HEK293T (cell line): ENCODE measurements at places on chromosomes 3 and 15.

- no peak for DNase-seq
Observed at GRCh38 chr3:39150148-39150802, 3.1 kb downstream of the CSRNP1 start.

DNA sequence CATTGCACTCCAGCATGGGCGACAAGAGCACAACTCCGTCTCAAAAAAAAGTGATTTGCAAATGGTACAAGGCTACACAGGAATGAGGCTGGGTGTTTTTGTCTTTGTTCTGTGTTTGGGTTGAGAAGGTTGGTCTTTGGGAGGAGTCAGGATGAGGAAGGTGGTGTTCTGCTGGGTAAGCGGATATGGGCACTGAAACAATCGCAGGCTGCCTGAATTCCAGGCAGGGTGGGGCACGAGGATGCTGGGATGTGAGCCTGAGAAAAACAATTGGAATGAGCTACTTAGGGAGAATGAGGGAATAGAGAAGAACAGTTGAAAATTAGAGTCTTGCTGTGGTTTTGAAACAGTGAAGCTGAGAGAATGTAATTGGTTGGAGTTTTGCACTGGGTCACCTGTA, 51.6 kb downstream of the ZBTB38 start:
- DNase-seq, result no peak

DNA sequence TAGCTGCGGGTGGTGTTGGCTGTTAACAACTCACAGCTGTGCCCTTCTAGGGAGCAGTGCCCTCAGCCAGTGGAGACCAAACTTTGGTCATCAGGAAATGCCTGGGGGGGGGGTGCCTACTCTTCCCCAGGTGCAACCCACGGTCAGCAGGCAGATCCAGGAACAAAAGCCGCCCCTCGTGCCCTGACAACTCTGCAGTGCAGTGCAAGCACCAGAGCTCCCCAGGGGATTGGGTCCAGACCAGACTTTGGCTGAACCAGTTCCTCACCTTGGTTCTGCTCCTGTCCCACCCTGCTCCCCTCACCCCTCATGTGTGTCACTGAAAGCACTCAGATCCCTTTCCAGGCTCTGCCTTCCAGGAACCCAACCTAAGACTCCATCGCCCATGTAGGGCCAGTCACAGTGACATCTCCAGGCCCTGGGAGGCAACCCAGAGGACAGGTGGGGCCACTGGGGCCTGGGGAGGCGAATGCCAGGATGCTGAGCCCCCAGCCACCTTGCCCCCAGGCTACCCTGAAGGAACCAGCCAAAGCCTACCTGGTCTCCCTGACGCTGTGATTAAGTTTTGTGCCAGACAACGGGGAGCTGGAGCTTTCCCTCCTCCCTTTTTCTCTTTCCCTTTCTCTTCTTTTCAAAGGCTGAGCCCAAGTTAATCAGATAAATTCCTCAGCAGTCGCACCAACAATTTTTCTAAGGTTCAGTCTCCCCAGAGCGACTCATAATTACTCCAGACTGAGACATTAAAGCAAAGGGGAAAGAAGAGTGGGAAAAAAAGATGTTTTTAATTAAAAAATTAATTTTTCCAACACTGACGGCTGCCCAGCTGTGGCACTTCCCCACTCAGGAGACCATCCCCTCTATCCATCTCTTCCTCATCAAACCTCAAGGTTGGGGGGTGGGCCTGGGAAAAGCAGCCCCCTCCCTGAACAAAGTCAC, 207.5 kb upstream of the LINGO1 start:
- no peak for DNase-seq

GRCh38 chr3:173747427-173747826, 349.9 kb downstream of the NLGN1 start:
- no peak for DNase-seq

GRCh38 chr3:71219744-71220638, 363.5 kb downstream of the FOXP1 start:
- DNase-seq, result no peak

DNA sequence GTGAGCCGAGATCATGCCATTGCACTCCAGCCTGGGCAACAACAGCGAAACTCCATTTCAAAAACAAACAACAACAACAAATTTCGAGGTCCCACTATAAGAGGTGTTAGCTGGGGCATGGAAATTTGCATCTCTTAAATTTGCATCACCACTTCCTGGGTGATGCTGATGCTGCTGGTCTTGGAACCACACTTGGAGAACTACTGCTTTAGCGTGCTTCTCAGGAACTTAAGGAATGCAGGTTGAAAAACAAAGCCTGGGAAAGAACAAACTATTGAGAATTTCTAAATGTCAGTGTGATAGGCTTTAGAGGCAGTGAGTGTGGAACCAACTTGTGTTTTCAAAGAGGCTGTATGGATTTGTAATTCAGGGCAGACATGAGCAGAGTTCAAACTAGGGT, 858.4 kb upstream of the ARPP21 start:
- DNase-seq, result no peak
